ENCODE measurements at places on chromosomes 12 and 14.

GRCh38 chr14:73191441-73191840 lies 45.9 kb upstream of the PAPLN start:
- no peak for DNase-seq

DNA sequence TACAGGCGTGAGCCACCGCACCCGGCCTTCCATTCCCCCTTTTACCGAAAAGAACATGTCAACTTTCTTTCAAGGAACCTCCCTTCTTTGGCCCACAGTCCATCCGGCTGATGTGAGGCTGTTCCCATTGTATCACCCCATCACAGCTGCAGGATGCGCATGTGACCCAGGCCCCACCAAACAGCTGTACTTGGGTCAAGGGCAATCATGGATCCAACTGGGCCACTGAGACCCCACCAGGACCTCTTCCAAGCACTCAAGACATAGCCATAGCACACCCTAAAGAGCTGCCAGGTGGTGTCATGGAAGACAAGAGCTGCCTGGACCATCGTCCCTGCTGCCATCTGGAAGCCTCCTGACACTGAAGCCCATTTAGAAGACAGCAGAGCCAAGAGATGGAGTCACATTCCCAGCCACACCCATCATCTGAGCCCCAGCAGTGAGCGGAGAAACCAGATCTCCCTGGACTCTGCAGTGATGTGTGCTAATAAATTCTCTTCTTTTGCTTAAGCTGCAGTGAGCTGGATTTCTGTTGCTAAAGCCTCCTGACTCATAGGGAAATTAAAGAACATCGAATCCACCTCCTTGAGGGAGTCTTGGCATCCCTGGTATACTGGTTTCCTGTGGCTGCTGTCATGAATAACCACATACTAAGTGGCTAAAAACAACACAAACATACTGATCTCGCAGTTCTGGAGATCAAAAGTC lies 105.6 kb downstream of the KSR2 start:
- no peak for DNase-seq

DNA sequence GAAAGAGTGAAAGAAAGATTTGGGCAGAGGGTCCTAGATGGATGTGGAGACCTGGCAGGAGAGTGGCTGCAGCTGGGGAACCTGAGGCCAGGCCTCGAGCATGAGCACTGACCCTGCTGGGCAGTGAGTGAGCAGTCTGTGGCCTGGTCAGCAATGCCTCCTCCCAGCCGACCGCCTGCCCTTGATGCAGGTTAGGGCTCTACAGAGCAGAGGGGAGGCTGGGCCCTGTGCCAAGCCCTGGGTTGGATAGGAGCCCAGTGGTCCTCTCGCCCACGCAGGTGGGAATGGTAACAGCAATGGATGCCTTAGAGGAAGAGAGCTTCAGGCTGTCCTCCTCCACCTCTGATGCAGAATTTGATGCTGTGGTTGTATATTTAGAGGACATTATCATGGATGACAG lies 59.8 kb downstream of the RAB35 start:
- DNase-seq = no peak

DNA sequence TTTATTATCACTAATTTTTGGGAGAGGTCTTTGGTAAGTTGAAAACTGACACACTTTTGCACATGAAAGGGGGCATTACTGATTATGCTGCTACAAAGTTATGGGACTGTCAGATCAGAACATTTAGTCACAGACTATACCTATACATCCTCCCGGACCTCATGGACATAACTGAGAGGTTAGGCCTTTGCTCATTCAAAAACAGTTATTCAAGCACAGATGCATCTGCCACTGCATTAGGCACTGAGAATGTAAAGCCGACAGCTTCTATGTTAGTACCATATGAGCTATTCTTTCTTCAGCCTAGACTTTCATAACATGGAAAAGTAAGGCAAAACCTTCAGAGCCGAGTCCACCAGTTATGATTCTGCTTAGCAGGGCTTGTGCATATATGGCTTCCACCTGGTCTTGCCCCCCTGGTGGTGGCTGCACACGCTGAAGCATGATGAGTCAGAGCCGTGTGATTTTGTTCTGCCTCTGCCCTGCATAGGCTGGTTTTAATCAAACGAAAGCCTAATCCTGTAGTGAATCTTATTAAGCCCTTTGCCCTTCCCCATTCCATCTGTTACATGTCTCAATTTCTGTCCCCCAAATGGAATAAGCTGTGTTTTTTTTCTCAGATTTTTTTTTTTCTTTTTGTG lies 21.8 kb upstream of the RNU6-8 start:
- DNase-seq = no peak

- DNase-seq = no peak
Measured at GRCh38 chr14:51321036-51321435, 81.0 kb downstream of the TMX1 start.
